ENCODE measurements at places on chromosomes 5 and 9.

DNA sequence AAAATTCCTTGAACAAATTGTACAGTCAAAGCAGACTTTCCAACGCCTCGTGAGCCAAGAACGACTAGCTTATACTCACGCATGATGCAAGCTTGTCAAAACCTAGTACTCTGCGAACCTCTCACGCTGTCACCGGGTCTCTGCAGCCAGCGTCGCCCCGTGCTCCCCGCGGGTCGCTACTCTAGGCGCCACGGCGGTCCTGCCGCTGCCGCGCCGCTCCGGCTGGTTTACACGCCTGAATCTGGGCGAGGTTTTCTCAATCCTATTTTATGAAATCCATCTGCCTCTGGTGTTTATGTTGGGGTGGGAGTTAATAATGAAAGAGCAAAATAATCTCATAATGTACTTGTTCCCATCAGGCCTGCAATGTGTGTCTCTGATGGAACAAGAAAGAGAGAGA, 90.9 kb downstream of the SV2C start:
- DNase-seq, result no peak

DNA sequence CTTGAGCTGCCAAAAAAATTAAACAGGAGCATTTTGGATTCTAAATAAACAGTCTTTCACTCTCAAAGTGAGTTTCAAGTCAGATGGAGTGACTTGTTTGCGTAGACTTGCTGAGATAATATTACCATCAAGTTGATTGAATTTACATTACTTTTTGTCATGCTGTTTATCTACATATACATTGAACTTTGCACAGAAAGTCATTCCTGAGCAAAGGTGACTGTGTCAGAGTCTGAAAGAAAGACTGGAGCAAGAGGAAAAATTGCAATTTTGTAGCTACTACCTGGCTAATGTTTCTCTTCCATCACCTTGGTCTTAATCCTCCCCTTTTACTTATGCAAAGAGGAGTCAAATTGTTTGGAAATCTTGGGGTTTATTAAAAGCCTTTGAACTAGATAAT, 179.4 kb downstream of the PTTG1 start:
- no peak for DNase-seq

DNA sequence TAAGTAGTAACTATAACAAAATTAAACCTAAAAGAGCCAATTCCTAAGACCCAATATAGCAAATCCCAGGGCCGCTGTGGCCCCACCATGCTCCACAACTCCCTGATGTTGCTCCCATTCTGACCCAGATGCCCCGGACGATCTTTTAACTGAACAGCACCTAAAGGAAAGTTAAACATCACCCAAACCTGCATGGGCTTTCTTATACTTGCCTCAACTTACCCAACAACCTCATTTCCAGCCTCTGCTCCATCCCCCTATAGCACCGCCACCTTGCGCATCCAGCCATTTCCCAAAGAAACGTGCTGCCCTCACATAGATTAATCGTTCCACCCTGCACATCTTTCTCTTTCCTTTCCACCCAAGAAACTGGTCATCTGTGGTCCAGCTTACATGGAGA, 54.6 kb downstream of the ZNF354C start:
- DNase-seq, result no peak

DNA sequence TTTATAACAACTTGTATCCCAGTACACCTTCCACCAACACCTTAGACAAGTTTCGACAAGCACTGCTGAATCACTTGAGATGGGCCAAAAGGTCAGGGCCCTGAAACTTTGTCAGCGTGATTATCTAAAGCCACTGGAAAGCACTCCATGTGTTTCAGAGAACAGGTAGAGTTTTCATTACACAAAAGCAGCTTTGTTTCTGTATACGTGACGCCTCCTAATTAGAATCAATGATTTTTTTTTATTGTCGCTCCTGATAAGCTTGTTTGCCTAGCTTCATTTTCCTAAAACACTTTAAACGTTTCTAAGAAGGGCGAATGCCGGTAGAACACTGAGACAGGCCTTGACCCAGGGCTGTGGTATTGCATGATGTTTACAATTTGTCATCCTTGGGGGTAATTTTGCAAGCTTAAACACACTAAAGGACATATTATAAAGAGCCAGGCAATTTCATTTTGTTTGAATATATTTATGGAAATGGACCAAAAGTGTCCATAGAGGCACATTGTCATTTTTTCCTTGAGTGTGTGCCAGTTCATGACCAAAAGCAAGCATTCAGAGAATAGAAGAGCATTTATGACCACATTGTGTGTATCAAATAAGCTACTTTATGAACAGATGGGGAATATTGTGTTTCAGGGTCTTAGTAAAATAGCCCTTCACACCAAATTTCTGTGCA, 193.6 kb downstream of the GLIS3 start:
- DNase-seq, result no peak

DNA sequence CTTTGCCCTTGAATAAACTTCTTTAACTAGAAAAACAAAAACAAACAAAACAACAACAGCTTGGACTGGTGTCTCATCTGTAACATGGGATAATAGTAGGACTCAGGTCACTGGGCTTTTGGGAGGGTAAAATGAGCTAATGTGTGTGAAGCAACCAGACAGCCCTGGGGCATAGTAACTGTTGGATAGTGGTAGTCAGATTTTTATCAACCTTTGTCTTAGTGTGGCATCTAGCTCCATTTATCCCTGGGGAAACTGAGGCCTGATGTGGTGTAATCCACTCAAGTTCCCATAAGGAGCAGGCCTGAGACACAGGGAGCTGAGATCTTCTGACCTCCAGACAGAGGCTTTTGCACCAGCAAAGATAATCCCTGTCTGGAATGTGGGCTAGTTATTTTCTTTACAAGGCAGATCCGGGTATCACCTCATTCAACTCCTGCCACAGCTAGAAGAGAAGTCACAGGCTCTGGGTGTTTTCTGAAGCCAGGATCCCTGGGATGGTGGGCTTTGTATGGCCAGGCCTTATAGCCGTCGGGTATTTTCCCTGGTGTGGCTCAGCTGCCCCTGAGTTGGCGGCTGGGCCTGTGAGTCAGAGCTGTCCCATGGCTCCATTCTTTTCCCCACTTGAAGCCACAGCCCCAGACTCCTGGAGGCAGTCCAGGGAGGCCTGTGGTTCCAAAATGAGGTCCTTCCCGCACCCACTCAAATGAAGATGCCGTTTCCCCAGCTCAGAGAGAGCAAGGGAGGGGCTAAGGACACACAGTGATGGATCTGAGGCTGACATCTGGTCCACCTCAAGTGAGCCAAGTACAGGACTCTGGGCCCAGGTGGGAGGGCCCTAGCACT, 26.1 kb upstream of the CSF1R start:
- DNase-seq, result no peak

- DNase-seq, result no peak
These were observed 388.9 kb downstream of the SH3GL2 start for GRCh38 chr9:17967731-17968130.

DNA sequence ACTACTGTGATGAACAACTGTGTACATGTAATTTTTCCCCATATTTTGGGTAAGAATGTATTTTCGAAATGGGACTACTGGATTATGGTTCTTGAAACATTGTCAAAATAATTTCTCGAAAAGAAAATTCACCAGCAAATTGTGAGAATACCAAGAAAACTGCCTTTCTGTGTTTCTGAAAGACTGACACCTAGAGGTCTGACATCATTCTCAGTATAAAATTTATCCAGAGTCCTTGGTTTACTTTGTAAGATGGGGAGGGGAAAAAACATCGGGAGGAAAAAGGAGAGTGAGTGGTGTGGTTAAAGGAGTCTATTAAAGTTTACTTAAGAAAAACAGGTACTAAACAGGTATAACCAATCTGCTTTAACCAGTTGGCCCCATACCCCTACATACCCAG, 149.2 kb downstream of the CEP120 start:
- DNase-seq, result no peak
